ENCODE measurements at places on chromosomes 2 and 18. TPM values are rescaled to one million over a fixed set of nuclear protein-coding genes. Genes with fewer than 3 reads are reported as not detected.

DNA sequence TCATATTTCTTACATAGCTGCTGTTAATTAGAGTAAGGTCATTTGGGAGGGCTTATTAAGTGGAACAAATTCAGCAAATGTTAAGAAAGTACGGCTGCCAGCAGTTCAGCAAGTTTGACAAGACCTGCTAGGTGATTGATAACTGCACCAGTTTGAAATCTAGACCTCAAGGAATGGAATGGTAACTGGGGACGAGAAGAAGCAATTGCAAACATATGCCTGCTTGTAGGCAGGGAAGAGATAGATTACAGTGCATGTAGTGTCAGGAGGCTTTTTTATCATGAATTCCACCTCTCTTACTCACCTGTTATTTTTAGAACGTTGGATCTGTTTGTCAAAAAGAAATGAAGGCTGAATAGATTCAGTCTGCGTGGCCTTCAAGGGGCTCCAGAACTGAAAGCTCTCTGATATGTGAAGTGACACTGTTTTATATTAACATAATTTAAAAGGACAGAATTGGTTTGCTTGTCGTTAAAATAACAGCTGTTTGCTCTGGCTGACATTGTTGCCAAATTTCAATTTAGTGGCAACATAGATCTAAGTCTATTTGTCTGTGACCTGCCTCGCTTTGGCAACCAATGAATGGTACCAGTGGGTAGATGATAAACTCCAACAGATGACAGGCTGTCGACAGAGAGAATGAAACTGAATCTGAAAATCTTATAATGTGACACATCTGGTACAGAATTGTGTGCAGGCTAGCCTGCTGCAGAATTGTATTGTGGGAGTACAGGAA is 199.3 kb downstream of the ZNF407 start:
- DNase-seq = peak; percentile 86

GRCh38 chr2:239202836-239203235 is 198.0 kb downstream of the HDAC4 start:
- DNase-seq = no peak

- DNase-seq = no peak
These were observed 460.8 kb downstream of the RNF144A start for GRCh38 chr2:7377916-7378569.

Gene TUBA4B
- not detected for total RNA-seq

Gene CCDC141
- 0.17 TPM for total RNA-seq

Gene NAT8
- not detected for total RNA-seq

Measured in fibroblast of lung (primary cell).